Tibial artery (tissue), 4 donors: ENCODE measurements at places on chromosomes 16 and 17.

- no peak for DNase-seq
Measured at GRCh38 chr17:68422821-68423220, 34.5 kb downstream of the WIPI1 start.

DNA sequence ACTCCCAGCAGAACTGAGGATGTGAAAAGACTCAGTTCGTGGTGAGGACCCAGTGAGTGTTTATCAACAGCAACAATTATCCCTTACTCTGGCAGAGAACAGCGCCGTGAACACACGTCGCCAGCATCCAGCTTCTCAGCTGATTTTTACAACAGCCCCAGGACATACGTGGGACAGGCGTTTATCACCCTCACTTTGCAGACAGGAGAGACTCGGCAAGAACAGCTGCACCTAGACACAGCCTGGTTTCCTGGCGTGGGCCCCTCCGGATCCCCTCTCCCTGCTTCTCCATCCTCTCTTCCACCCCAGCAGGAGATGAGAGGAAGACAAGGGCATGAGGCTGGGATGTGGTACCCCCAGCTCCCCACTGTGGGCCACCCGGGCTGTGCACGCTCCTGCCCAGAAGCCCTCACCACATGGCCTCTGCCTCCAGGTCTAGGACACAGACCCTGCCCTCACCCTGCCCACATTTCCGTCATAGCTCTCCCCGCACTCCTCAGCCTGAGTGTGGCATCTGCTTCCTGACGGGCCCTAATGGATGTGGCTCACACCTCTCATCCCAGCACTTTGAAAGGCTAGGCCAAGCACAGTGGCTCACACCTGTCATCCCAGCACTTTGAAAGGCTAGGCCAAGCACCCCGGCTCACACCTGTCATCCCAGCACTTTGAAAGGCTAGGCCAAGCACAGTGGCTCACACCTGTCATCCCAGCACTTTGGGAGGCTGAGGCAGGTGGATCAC lies 17.5 kb downstream of the ABR start:
- DNase-seq, result no peak

DNA sequence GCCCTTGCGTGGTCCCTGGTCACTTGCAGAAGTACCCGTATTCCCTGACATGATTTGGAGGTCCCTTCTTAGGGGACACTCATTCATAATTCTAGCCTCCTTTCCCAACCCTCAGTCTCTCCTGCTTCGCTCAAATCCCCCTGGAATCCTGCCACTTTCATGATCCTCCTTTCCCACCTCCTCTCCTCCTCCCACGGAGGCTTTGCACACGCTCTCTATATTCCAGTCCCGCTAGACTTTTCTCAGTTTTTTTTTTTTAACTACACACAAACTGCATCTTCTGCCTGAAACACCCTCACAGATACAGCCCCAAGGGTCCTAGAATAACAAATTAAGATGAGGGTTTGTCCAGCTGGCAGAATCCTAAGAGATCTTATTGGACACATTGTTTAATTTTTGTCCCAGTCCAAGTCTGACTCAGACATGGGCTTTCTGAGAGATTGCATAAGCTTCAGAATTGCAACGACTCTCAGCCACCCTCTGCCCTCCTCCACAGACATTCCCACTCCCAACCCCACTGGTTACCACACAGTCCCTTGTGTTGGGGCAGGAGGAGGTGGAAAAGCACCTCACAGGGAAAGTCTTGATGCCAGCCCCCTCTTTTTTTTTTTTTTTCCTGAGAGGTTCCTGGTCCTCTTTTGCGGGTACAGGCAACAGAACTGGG lies 739.5 kb upstream of the EEF2KMT start:
- no peak for DNase-seq

DNA sequence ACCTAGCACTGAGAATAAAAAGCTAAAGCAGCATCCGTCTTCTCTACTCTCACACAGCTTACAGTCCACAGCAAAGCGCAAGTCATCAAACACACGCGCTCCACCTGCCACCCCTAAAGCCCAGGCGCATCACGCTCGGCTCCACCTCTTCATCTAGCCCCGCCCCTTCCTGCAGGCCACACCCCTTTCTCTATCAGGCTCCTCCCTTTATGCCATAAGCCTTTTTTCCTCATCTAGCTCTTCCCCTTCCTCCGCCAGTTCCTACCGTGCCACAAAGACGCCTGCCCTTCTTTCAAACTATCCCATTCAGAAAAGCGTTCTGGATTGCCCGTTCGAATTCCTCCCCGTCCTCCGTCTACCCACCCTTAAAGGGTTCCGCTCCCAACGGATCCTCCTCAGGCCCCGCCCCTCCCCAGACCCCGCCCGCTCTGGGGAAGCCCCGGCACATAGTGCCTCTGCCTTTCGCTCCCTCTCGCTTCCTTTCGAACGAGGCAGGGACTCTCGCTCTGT lies 417 bp downstream of the C16orf46 start:
- peak; percentile 88 for DNase-seq

DNA sequence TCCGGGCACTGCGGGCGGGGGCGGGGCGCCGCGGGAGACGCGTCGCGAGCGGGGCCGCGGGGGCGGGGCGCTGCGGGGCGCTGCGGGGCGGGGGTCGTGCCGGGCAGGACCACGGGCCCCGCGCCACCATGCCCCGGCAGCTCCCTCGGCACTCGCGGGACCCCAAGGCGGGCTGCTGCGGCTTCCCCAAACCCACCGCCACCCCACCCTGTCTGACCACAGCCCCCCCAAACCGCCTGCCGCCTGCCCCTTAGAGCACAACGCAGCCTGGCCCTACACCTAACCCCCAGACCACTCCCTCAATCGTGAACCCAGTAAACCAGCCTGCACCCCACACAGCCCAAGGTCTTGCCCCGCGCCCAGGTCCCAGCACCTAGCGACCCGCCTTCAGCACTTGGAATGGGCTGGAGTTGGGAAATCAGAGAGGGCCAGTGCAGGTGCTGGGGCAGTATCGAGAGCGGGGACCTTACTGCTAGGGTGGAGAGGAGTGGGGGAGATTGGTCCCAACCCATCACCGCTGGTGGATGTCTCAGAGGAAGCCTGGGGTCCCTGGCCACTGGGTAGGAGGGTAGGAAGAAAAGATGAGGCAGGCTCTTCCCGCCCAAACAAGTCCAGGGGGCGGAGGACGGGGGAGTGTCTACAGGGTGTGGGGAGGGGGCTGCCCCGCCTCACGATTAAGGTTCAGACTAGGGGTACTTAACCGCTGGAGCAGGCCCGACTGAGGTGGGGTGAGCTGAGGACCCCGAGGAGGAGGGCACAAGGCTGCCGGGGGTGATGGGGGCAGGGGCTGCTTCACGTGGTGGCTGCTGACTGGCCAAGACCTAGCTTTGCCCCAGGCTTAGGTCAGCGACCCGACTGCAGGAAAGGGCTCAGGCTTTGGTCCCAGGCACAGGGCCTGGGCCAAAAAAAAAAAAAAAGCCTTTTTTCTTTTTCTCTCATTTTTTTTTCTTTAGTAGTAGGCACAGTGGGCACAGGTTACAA lies 539 bp upstream of the VAMP2 start:
- peak; percentile 77 for DNase-seq

- DNase-seq, result no peak
Measured at GRCh38 chr17:53896047-53896446, 73.3 kb downstream of the KIF2B start.

DNA sequence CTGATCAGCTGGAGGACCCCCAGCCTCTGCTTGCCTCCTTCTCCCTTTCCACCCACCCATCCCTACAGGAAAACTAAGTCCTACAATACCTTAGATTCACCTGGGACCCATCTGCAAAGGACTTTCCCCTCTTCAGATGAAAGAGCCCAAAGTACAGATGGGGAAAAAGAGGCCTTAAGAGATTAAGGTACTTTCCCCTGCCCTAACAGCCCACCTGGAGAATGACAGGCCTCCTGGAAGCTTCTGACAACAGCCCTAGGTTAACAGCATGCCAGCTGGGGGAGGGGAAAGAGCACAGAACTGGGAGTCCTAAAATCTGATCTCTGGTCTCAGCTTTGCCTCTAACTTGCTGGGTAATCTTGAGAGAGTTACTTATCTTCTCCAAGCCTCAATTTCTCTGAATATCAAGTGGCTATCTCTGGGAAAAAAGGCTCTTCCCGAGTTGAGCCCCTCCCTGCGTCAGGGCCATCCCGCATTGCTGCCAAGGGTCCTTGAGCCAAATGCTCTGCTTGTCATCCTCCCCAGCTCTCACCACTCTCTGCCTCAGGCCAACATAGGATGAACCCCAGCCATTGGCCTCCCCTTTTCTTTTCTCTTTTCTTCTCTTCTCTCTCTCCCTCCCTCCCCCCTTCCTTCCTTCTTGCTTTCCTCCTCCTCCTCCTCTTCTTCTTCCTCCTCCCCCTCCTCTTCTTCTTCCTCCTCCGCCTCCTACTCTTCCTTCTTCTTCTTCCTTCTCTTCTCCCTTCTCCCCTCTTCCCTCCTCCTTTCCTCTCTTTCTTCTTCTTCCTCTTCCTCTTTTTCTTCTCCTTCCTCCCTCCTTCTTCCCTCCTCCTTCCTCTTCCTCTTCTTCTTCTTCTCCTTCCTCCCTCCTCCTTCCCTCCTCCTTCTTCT lies 22.5 kb upstream of the SP6 start:
- DNase-seq, result no peak

GRCh38 chr17:38741921-38742410 lies 6.2 kb downstream of the PCGF2 start:
- no peak for DNase-seq

GRCh38 chr16:86196687-86197391 lies 297.9 kb downstream of the IRF8 start:
- no peak for DNase-seq

DNA sequence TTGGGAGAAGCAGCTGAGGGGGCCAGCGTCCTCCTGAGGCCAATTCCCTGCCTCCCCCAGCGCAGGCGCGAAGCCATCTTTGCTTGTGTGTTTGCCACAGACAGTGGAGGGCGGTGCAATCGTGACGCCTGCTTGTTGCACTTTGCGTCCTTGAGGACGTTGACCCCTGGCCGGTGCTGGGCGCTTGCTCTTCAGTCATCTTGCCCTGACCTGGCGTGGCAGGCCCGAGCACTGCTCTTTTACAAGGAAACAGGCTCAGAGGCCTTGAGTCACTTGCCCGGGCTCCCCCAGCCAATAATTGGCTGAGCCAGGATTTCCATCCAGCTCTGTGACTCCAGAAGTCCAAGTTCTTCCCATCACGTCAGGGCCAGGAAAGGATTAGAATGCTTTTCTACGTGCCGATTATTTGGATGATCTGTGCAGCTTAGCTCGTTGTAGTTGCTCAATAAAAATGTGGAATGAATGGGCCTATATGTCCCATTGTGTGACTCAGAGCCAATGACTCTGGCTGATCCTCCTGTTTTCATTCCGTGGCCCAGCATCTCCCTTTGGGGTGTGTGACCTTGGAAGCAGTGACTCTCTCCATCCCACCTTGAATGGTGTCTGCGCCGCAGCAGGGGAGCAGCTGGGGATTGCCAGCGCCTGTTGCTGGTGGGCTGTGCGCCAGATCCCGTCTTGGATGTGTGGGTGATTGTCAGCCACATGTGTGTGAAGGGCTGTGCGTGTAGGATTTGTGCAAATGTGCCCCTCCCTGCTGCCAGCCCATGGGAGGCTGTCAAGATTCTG lies 214.1 kb downstream of the SEC14L1 start:
- peak; percentile 89 for DNase-seq

- peak; percentile 89 for DNase-seq
Measured at GRCh38 chr17:78789663-78790181, 7.6 kb upstream of the CYTH1 start.

GRCh38 chr17:61053469-61053868 lies 346.2 kb upstream of the TBX2 start:
- DNase-seq, result no peak

DNA sequence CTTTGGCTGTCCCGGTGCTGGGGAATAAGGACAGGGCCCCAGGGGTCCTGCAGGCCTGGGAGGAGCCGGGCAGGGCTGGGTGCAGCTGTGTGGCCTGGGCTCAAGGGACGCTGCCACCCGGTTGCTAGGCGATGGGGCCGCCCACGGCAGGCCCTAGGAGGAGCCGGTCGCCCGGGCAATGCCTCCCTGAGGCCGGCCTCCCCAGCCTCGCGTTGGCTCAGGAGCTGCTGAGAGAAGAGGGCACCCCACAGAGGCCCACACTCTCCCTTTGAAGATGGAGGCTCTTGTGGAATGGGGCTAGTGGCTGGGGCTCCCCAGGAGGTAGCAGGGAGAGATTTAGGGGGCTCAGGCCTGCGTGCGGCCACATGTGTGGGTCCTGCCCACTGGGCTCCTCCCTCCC lies at the start of gene CIBAR2:
Gene CIBAR2 (minus strand): TSS at position 109 of the 400 bp plus-strand sequence. CDS start 120 bp downstream, outside the sequence.
- DNase-seq, result no peak

DNA sequence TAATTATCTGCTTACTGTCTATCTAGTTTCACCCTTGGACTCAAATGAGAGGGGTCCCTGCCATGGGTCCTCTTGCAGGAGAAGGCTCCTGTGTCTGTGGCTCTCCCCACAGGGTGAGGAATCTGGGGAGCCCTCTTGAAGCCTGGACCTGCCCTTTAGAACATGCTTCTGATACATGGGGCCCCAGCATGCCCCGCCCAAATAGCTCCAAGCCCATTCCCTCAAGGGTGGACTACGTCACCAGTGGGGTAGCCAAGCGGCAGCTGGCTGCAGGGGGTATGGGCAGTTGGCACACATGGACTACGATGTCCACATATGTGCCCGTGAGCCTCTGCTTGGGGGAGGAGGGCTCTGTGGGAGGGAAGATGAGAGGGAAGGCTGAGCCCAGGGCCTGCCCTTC lies 39.3 kb downstream of the ARHGAP27 start:
- no peak for DNase-seq

- no peak for DNase-seq
Measured at GRCh38 chr17:57387575-57387974, 131.3 kb downstream of the MSI2 start.

GRCh38 chr17:75130632-75131277 lies 787 bp downstream of the NT5C start:
- no peak for DNase-seq

GRCh38 chr17:48024149-48025039 lies 13.2 kb downstream of the COPZ2 start:
- DNase-seq, result peak; percentile 77

DNA sequence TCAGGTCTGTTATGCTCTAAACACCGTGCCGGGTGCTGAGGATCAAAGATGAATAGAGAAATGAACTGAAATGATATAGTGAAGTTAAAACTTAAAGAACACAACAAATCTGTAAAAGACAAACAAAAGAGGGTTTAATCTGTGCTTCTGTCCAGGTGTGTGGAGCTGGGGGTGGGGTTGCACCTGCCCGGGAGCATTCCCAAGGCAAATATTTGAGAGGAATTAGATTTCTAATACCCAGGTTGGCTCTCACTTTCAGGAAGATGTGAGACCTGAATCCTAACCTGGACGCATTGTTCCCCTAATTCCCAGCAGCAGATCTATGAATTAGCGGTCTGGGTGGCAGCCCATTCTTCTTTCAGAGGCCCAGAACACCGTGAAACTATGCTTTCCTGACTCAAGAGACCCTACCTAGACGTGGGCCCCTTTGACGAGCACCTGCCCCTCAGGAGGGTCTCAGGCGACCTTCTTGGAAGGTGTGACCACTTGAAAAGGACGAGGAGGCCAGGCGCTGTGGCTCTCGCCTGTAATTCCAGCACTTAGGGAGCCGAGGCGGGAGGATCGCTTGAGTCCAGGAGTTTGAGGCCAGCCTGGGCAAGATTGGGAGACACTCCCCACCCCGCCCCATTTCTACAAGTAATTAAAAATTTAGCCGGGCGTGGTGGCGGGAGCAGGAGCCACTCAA lies 677 bp upstream of the RANGRF start:
- no peak for DNase-seq

GRCh38 chr16:16175296-16175695 lies 48.0 kb downstream of the ABCC6 start:
- DNase-seq, result no peak
